ENCODE measurements at places on chromosomes 12 and 14.
A peak's percentile ranks its signal among the peaks of the same experiment; 100 is the strongest.

DNA sequence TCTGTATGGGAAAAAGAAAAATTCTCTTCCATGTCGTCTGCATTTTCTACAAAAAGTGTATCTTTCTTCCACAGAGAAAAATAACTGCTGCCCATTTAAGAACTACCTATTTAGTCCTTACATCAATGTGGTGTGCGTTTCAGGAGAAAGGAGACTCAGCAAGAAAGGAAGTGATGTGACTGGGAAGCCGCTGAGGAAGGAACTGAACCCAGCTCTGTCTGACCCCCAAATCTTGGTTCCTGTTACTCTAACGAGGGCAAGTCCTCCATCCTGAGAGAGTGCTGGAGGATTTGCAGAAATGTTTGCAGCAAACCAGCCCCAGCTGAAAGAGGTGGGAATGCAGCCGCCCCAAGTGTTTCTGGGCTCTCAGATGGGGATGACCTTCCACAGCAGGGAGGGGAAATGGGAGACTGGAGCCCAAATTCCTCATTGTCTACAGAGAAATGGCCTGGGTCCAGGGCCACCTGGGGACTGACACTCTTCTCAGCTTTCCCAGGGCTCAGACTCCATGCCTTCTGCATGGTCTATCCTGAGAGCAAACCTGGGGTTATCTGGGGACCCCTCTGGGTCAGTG lies 6.7 kb upstream of the MLEC start:
- DNase-seq: no peak

GRCh38 chr12:2284321-2284813 lies 231.6 kb downstream of the CACNA1C start:
- DNase-seq: no peak

GRCh38 chr12:20805921-20806320 lies 4.6 kb upstream of the SLCO1B3 start:
- DNase-seq: no peak

DNA sequence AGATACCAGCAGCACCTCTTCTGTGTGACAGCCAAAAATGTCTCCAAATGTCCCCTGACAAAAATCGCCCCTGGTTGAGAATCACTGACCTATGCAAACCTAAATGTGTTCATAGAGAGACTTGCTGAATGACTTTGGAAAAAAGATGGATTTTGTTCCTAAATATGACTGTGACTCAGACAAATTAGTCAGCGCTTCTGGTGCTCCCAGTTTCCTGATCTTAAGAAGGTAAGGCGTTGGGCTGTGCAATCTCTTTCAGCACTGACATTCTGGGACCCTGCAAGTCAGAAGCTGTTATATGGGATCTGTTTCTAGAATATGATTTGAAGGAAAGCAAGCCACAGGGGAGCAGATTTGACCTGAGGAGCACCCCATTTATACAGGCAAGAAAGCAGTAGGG lies 90.6 kb upstream of the PWP1 start:
- no peak for DNase-seq

DNA sequence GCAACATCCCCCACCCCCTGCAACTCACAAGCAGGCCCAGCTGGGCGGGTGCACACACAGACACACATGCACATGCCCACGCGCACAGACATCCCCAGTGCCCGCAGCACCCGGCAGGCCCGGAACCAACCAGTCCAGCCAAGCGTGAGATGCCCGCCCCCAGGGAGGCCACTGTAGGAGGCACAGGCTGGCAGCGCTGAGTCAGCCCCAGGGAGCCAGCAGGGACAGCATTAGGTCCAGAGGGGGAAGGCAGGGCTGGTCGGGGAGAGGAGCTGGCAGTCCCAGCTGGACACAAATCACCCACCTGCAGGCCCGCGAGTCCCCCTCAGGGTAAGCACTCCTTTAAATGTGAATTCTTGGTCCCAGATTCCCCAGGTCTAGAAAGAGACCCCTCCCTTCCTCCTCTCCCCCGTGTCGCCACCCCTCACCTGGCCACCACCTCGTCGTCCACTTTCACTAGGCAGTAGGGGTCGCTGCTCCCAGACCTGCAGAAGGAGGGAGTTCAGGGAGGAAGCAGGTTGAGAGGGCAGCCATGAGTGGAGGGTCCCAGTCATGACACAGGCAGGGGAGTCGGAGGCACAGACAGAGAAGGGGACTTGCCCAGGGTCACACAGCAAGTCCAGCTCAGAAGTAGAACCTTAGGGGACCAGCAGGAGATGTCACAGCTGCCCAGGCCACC lies 5.0 kb downstream of the RASAL1 start:
- no peak for DNase-seq

GRCh38 chr12:132224484-132224883 lies 80.2 kb downstream of the NOC4L start:
- DNase-seq: no peak

DNA sequence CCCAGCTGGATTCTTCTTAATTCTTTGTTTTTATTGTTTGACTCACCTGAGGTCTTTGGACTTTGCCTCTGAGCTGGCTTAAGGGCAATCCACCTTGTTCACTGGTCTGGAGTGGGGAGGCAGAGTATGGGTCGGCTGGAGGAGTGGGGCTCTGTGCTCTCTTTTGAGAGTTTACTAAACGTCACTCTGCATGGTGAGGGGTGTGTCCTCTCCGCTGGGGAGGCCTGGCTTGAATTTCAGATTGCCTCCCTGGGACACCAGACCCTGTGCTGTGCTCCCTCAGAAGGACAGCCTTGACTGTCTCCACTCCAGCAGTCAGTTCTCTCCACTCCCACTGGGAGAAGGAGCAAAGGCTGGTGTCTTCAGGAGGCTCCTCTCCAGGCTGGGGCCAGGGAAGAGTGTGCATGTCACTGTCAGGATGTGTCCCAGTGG lies 1.9 kb upstream of the MTA1 start:
- no peak for DNase-seq

DNA sequence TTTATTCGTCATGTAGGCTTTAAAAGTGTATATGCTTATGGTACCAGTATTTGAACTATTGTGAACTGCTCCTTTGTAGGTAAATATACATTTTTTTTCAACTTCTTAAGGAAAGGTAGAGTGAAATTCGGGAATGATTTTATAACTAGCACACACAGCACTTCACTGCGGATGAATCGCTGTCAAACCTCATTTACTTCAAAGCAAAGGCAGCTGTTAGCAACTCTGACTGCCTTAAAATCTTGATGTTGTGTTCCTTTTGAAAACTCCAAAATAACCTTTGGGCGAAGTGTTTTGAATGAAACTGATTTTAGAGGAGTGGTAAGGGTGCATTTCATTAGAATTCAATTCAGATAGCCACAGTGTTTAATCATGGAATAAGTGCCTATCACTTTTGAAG lies 95.8 kb downstream of the GLT1D1 start:
- DNase-seq: no peak

DNA sequence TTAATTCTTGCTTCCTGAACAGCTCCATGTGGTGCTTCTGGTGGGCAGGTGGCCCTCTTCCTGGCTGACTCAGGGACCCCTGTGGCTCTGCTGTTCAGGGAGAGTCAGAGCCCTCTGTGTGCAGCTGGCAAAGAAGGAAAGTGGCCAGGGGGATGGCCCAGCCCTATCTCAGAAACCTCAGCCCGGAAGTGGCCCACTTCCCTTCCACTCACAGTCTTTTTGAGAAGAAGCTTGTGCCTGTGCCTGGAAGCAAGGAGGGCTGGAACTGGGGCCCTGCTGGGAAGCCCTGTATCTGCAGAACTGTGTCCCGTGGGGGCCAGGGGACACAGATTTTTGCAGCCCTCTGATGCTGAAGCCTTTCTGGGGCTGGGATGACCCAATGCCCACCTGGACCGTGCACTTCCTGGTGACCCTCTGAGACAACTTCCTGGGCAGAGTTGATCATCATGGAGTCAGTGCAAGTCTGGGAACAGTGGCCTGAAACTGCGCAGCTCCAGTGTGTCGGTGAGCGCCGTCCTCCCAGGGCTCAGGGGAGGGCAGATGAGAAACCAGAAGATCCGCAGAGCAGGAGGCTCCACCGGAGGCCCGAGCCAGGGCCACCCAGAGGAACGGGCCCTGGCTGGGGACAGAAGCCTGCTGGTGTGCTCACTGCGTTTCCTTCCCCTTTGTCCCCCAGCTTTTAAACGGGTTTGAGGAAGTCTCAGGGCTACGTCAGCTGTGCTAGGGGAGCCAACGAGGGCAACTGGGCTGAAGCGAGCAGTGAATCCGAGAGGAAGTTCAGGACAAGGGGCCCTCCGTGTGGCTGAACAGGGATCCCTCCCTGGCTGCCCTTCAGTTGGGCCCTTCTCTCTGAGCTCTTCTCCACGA lies 217.4 kb upstream of the RTL1 start:
- DNase-seq: no peak

- DNase-seq: no peak
Observed at GRCh38 chr14:58713677-58714076, 75.9 kb downstream of the DACT1 start.

DNA sequence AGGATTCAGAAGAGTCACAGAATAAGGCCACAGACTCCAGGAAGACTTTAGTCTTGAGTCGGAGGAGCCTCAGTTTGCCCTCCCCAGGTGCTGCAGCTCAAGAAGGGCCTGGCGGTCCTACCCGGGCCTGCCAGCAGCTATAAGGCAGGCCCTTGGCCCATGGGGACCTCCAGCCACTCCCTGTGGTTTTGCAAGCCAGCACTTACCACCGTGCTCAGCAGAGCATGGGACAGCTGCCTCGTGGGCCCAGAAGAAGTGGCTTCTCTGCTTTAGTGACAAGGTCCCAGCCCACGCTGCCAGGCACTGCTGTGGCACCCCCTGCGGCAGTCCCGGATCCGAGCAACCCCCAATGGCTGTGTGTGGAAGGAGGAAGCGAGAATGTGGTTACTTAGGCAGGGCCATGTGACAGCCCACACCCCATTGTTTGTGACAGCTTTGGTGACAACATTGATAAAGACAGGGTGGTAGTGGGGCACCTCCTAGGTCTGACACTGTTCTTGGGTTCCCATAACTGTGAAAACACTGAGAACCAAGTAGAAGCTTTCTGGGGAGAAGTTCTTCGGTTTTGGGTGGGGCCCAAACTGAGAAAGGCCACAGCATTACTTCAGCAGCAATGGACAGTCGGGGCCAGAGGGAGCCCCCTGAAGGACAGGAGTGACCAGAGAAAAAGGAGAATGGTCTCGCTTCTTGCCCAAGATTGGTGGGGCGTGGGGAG lies at the start of gene SELPLG:
Gene SELPLG (minus strand): TSS at position 361 of the 715 bp plus-strand sequence. CDS start 9,587 bp downstream, outside the sequence.
- DNase-seq: peak; percentile 17

DNA sequence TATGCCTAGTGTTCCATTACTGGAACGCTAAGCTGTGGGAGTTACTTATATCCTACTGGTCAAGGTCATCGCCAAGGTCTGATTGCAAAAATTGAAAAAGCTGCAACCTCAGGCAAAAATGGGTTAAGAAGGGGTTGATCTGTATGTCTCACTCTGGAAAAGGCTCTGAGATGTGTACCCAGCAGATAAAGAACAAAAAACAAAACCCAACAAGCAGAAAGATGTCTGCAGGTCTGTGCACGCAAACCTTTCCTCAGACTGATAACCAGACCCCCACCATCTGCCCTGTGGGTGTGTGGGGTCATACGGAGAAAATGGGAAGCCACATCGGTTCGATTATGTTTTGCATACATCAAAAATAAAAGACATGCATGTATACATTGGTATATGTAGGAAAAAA lies 56.4 kb downstream of the TESC start:
- no peak for DNase-seq
